Stimulated activated CD8-positive, alpha-beta memory T cell treated with anti-CD3 and anti-CD28 coated beads, Interleukin-2, amount 100 ng/mL, for 1 hour (primary cell): ENCODE measurements at places on chromosomes 6 and 20.

DNA sequence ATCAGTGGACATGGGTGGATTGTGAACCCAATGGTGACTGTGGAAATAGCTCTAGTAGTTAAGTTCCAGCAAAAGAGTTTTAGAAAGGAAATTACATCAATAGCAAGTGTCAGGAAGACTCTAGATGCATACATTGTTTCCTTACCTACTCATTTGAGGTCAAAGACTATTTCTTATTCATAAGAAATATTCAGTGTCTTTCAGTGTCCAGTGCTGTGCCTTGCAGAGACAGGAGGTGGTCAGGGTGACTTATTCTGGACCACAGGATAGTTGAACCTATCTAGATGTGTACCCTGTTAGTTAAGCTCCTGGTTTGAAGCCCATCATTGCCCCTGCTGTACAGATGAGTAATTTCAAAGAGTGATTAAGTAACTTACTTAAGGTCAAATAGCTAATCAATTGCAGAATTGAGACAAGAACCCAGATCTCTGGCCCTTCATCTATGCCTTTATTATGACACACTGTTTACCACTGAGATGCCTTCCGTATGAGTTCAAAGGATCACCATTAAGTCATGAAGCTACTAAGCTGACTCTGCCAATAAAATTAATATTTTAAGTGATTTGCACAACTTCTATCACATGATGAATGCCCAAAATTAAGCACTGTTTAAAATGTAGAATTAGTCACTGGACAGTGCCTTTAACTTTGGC, 136.1 kb downstream of the PDSS2 start:
- no peak for DNase-seq

DNA sequence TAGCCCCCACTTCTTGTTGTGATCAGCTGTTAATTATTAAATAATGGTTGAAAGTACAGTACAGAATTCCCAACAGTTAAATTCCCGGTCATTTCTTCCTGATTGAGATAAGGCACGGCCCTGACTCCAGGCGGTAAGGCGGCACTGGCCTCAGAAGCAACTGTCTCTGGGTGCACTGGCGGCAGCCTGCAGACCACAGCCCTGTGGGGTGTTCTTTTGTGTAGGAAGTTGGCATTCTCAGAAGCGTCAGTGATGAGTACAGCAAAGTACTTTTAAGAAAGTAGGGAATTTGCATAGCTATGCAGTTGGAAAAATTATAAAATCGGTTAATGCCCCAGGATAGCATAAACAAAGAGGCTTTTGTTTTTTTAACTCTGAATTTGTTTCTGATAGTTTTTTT, 50.5 kb downstream of the SAMD5 start:
- no peak for DNase-seq

DNA sequence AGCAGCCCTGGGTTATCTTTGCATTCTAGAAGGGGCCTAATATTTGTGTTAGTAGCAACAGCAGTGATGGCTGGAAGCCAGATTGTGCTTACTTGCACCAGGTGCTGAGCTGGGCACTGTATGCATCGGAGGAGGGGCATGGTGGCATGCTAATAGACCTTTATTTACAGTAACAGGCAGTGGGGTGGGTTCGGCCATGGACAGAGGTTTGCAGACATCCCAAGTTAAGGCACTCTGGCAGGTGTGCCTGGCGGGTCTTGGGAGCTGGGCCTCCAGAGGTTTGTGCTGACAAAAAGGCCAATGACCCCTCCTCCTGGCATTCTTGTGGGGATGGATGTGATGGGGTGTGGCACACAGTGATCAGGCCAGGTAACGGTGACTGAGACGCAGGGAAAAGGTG, 39.0 kb upstream of the CD93 start:
- DNase-seq, result no peak

DNA sequence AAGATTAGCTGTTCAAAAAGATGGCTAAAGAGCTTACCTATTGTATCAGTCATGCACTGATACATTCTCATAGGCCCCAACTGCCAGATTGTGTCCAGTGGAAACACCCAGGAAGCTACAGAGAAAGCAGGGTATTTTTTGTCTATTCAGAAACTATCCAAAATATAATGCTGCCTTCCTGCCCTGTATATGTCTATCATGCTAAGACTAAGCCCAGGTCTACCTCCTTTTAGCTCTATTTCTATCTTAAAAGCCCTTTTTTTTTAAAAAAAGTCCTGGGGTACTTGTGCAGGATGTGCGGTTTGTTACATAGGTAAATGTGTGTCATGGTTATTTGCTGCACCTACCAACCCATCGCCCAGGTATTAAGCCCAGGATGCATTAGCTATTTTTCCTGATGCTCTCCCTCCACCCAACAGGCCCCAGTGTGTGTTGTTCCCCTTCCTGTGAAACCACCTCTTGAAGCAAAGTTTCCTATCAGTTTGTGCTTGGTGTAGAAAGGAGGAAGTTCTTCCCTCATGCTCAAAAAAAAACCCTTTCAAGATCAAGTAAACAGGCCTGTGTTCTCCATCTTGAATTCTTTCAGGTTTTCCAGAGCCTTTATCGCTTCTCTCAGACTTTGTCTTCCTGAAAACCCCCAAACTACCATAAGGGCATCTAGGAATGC, 514 bp downstream of the DEFB129 start:
- no peak for DNase-seq

DNA sequence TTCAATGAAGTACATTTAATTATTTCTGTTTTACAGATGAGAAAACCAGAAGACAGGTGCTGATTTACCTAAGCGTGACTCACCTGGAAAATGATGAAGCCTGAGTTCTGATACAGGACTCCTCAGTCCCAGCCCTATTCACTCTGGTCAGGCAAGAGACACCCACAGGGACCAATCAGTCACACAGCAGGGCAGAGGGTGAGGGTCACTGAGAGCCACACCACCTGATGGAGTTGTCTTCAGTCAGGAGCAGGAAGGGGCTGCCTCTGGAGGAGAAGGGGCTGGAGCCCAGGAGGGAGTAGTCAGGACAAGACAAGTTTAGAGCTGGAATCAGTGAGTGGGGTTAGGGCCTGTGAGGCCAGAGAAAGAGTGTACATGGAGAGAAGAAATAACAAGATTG, 251.2 kb upstream of the MOCS1 start:
- no peak for DNase-seq

- DNase-seq, result no peak
Observed at GRCh38 chr20:60137657-60138245, 179.5 kb downstream of the CDH26 start.

- no peak for DNase-seq
Observed at GRCh38 chr6:30041821-30042220, 19.2 kb upstream of the POLR1H start.

DNA sequence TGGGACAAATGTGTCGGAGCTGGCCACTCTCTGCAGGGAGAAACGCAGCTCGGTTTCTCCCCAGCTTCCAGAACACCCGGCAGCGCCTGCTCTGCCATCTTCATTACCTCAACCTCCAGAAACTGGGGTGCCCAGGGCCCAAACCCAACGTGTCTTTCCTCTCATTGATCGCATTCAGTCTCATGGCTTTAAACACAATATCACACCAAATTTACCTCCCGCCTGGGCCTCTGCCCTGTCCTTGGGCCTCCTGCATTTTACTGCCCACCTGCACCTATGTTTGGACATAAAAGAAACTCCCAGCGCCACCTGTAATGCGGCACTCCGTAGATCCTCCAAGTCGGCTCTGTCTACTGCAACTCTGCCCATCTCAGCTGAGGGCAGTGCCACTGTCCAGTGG, 22.2 kb downstream of the SERPINB6 start:
- no peak for DNase-seq

DNA sequence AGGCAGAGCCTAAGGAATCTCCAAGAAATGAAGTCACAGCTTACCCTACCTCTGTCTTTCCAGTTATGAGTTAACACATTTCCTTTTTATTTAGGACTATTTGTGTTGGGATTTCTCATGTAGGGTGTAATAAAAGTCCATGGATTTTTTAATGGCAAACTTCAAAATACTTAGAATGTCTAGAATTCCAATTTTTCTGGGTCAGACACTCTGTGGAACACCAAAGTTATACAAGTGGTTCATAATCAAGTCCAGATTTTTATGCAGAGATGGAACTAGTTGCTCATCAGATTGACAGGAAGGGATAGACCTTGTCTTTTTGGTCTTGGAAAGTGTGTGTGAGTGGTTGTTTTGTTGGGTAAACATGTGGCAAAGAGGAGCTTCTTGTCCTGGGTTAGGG, 303.5 kb upstream of the RNF24 start:
- DNase-seq, result no peak

DNA sequence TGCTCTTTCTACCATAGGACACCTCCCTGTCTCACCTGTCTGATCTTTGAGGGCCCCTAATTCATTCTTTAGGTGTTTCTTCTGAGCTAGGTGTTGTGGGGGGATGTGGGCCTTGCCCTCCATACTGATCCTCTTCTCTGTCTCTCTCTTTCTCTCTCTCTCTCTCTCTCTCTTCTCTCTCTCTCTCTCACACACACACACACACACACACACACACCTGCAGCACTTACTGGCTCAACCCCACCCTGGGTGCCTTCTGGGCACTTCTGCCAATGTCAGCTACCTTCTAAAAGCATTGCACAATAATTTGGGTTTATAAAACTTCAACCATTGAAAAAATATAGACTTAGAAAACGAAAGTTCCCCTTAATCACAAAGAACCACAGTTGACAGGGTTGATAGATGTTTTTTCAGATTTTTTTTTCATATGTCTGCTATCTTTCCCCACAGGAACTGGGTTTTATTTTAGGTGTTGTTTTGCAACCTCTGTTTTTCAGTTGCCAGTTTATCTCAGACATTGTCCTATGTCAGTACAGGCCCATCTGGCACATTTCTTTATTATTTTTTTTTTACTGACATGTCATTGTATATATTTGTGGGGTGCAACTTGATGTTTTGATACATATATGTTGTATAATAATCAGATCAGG, 28.1 kb downstream of the PKIG start:
- no peak for DNase-seq

GRCh38 chr6:28225056-28225834, at the start of gene ZSCAN9:
TSS of gene ZSCAN9 (plus strand) at chr6:28225275. CDS start at chr6:28227085, 1,810 bp downstream.
- peak; percentile 6 for DNase-seq

DNA sequence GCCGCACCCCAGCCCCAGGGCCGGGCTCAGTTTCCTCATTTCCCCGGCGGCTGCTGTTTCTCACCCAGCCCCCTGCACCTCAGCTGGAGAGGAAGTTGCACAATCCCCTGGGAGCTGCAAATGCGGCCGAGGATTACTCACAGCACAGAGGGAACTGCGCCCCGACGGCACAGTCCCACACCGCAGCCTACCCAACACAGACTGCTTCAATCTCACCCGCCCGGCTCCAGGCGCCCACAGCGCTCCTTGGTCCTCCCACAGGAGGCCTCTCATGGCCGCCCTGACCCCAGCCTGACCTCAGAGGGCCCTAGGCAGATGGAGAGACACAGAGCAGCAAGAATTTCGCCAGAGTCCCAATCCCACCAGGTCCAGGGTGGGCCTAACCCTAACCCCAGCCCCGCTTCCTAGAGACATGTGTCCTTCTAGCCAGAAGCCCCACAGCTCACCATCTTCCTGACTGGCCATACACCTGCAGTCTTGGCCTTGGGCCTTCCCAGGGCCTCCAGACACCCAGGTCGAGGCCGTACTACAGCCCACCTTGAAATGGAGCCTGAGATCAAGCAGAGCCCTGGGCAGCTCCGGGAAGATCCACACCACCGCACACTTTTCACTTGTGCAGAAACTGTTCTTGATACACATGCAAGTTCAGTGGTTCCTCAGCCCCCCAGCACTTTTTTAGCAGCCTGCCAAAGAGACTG, 11.7 kb downstream of the TFEB start:
- no peak for DNase-seq

GRCh38 chr20:14521016-14521415, 183.6 kb upstream of the FLRT3 start:
- DNase-seq, result no peak

- no peak for DNase-seq
Observed at GRCh38 chr20:15332711-15333160, 995.3 kb upstream of the FLRT3 start.

- DNase-seq, result no peak
Observed at GRCh38 chr20:59996108-59996507, 37.9 kb downstream of the CDH26 start.

DNA sequence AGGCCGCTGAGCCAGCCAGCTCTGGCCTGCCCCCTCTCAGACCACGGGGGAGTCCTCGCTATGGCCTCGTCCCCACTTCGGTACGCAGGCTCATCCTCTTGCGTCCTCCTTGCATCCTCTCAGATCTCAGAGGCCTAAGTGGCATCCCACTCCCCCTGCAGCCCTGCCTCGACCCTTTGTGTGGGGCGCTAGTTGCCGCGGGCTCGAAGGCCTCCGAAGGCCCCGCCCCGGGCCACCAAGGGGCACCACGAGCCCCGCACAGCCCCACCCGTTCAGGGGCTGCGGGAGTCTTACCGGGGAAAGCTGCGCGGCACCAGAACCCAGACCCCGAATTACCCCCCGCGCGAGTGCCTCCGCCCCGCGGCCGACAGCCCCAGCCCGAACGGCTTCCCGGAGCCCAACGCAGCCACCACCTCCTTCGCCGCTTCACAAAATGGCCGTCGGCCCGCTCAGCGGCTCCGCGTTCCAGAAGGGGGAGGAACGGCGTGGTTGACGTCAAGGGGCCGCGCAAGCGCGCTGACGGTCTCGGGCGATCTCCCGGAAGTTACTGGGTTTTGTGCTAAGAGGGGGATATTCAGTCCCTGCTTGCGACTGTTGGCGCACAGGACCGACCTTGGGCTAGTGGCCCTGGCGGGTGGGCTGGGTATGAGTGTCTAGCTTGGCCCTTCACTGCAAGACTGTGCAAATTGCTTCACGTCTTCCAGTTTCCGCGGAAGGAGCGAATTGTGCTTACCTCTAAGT, at the start of the genes CPNE1 and RBM12:
Gene CPNE1, minus strand, starts transcription at position 435 of the 741 bp plus-strand sequence. CDS start 31,977 bp downstream, outside the sequence.
Gene RBM12, minus strand, starts transcription at position 435 of the 741 bp plus-strand sequence. CDS start 9,578 bp downstream, outside the sequence.
- peak; percentile 85 for DNase-seq

GRCh38 chr6:88135578-88136114, 30.5 kb downstream of the CNR1 start:
- no peak for DNase-seq

DNA sequence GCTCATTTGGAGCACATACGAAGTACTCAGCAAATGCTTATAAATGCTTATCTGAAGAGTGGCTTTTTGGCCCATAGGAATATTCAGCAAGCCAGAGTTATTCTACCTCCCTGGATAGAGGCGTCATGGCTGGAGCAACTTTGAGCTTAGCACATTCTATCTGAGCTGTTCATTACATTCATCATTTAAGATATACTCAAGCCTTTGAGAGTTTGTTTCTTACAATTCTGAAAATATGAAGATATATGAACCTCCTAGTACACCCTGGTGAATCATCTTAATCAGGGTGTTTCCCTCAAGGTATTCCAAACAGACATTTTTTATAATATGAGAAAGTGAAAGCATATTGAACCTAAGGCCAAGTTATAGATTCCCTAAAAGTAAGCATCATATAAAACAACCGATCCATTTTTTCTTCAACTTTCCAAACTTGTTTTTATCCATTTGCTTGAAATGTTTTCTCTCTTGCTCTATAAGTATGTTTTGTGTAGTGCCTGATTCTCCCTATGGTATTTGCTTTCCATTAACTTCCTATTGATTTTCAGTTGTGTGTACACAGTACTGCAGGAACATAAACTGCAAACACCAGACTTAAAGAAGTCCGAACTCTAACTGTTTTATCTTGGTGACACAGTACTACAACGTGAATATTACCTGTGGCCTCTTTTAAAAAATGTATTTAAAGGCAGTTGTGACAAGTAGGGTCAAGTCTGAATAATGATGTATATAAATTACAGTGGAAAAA, 139.7 kb upstream of the PTPRK start:
- DNase-seq, result no peak

GRCh38 chr6:37952027-37952426, 132.5 kb downstream of the ZFAND3 start:
- DNase-seq, result no peak
